ENCODE measurements at places on chromosomes 12 and 14.

DNA sequence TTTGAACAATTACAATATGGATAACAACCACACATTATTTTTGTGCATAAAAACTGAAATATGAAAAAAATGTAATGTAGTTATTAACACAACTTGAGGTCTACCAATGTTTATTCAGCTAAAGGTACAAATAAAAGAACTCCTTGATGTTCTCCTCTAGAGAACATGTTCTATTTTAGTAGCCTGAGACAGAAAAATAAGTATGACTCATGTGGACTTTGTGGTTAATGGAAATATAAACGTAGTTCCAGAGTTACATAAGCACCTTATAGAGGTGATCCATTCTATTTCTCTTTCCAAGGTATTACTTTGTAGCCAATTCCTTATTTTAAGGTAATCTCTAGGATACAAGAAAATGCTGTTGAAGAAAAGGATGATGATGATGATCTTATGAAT is 25.7 kb downstream of the ALKBH1 start:
- DNase-seq: no peak

DNA sequence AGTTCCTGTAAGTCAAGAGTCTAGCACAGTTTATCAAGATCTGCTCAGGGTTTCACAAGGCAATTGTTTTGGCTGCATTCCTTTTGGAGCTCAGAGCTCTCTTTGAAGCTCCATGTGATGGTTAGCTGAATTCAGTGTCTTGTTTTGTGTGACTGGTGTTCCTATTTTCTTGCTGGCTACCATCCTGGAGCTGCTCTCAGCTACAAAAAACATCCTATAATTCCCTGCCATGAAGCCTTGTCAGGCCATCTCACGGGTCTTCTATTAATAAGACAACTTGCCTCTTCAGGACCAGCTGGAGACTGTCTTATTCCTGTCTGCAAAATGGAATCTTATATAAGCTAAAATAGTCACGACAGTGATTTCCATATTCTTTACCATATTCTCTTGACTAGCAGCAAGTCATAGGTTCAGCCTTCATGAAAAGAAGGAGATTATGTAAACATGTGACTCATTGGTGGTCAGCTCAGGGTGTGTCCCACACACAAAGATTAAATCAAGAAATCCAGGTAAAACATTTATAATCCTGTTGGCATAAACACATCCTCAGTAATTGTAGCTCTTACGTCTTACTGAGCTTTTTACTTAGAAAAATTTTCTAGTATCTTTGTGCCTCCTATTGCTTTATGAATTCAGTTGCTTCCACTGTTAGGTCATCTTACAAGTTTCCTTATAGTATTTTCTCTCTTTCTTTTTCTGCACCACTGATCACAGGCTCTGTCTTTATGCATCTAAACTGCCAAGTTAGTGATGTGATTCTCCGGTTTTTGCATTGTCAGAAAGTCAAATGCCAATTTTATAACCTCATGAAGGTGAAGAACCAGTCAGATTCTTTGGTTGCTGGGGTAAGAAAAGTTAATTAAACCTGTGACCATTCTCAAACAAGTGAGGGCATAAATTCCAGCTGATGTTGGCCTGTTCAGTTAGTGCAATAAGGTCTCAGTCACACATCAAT is 378.5 kb upstream of the MGAT4C start:
- no peak for DNase-seq

- DNase-seq: no peak
Measured at GRCh38 chr12:9588749-9589148, 19.0 kb downstream of the KLRB1 start.

- no peak for DNase-seq
Measured at GRCh38 chr12:78622529-78623195, 241.9 kb upstream of the SYT1 start.

GRCh38 chr14:93044556-93044955 is 71.2 kb downstream of the ITPK1 start:
- no peak for DNase-seq

GRCh38 chr12:7934091-7934888 is 1.7 kb downstream of the SLC2A3 start:
- DNase-seq: no peak

DNA sequence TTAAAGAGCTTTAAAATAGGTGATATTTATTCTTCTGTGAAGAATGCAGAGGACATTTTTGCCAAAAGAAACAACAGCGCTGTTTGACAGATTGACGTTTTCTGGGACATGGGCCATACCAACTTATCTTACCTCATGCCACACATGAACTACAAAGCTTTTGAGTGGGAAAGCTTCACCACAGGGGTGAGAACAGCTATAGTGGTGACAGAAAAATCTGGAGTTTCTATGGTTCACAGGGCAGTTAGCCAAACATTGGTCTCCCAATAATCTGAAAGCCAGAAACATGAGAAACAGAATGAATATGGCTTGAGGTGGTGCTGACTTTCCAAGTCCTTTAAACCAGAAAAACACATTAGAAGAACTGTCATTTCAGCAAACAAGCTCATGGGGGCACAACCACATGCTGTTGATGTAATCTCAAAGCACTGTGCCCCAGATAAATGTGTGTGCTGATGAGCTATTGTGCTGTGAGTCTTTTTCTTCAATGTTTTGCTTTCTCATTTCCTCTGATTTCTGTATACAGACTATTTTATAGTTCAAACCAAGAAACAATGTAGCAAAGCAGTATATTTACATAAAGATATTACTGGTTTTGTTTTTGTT is 905.4 kb downstream of the SLC16A7 start:
- no peak for DNase-seq

DNA sequence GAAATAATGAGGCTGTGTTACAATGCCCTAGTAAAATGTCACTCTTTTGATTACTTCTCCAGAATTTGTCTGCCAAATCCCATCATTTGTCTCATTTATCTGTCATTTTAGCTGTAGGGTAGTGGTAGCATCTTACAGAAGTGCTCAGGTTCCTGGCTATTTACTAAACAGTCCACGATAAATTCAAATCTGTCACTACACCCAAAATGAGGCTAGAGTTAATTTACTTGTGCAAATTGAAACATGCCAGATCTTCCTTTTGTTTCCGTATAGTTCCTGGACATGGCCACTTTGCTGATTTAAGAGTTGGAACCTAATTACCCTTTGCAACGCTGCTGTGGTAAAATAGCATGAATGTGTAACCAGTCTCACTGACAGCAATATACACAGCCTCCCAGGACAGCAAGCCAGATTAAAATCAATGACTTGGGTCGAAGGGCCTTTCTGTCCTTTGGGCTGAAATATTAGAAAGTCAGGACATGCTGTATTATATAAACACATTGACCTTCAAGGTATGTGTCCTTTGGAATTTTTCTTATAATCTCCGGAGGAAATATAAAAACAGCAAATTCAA is 485.4 kb downstream of the MDGA2 start:
- no peak for DNase-seq

GRCh38 chr14:86404989-86405649 is 875.2 kb downstream of the FLRT2 start:
- DNase-seq: no peak

- DNase-seq: no peak
Measured at GRCh38 chr14:95547626-95548327, 12.9 kb downstream of the GLRX5 start.

GRCh38 chr14:90405755-90406154 is 8.9 kb downstream of the CALM1 start:
- DNase-seq: no peak

DNA sequence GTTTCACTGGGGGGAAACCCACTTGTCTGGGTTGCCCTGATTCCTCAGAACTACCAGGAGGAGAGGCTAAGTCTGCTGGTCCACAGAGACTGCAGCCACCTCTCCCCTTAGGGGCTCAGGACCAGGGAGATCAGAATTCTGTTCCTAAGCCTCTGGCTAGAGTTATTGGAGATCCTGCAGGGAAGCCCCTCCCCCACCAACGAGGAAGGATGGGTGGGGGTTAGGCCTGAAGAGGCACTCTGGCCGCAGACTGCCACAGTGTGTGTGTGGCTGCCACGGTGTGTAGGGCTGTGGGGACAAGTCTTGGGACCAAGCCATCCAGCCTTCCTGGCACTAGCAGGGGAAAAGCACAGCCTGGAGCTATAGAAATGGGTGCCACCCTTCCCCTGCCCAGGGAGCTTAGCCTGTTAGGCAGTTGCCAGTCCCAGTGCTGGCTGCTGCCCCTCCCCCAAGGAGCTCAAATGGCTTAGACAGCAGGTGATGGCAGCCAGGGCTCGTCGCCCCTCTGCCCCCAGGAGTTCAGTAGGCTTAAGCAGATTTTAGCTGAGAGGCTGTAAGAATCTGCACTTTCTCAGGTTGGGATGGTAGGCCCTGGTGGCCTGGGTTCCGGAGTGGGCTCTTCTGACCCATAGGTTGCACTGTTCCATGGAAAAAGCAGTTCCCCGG is 107.7 kb downstream of the ERGIC2 start:
- DNase-seq: no peak

- no peak for DNase-seq
Measured at GRCh38 chr14:55873169-55873568, 245.0 kb upstream of the PELI2 start.

DNA sequence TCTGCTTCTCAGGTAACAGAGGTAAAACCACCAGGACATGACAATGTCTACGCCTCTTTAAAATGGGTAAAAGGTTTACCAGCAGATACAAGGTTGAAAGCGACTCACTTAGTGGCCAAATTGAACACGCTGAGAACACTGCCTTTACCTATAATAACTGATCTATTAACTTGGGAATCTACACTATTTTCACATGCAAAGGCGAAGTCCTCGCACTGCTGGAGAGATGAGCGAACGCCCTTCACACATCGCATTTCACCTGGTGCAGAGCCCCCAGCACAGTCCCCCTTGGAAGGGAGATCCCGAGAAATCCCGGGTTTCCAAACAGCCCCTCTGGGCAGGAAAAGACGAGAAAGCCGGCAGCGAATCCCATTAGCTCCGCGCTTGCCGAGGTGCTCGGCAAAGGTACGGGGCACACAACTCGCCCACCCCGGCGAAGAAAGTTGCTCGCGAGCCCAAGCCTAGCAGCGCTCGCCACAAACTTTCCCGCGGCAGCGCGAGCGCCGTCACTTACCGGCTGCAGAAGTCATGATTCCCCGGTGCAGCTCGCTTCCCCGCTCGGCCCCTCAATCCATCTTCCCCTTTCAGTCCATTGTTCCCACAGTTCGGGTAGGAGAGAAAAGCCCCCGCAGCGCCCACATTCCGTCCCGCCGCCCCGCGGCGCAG is 423 bp downstream of the FGD6 start:
- DNase-seq: no peak

- no peak for DNase-seq
Measured at GRCh38 chr12:131096681-131097181, 143.0 kb downstream of the ADGRD1 start.

DNA sequence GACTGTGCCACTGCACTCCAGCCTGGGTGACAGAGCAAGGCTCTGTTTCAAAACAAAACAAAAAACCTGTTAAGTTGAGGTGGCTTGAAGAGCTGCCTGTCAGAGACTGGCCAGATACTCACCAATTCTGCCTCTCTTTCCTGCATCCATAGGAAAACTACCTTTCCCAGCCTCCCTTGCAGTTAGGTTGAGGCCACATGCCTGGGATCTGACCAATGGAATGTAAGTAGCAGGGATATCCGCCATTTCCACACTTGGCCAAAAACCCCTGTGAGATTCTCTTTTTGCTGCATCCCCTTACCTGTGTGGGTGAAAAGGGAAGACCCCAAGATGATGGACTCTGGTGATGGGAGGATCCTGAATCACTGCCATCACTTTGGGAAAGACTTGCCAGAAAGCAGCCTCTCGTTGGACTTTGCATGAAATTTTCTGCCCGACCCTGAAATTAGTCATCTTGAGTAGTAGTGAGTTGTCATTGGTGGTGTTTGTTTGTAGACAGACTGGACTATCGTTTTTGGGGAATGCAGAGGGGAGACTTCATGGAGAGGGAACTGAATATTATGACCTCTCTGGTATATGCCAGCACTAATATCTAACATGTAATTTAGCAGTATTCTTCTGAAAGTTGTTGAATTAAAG is 14.0 kb downstream of the GPR68 start:
- no peak for DNase-seq

DNA sequence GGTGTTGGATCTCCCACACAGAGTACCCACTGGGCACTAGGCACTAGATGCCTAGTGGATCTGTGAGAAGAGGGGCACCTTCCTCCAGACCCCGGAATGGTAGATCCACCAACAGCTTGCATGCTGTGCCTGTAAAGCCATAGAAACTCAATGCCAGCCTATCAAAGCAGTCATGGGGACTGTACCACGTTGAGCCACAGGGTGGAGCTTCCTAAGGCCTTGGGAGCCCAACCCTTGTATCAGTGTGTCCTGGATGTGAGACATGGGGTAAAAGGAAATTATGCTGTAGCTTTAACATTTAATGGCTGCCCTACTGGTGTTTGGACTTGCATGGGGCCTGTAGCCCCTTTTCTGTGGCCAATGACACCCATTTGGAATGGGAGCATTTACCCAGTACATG is 1024.9 kb downstream of the TMEM121 start:
- DNase-seq: no peak

DNA sequence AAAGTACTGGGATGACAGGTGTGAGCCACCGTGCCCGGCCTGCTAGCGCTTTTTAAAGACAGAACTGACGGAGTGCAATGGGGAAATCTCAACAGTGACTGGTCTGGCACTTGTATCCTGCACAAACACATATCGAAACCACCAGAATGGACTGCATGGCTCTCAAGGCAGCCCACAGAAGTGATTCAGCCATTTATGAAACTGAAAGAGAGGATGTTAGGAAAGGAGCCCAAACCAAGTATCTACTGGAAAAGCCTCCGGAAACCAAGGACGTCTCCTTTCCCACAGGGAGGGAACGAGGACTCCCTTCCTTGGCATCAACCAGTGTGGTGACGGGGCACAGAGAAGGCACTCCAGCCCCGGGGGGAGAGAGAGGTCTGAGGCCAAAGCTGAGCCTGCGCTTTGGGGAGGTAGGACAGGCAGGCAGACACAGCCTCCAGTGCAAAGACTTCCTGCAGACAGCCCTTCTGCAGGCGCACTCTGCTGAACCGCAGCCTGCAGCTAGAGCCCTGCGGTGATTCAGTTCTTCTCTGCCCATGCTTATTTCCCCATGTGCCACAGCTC is 16.5 kb downstream of the SLC15A4 start:
- no peak for DNase-seq

- no peak for DNase-seq
Measured at GRCh38 chr12:39102474-39103209, 197.3 kb upstream of the CPNE8 start.

- no peak for DNase-seq
Measured at GRCh38 chr14:56357428-56357827, 222.2 kb upstream of the TMEM260 start.

All from C1 segment of cervical spinal cord (tissue), 14 donors.